ENCODE measurements at places on chromosomes 4 and X.

- DNase-seq, result no peak
Measured at GRCh38 chr4:4642496-4643000, 100.7 kb upstream of the STX18 start.

- no peak for DNase-seq
Measured at GRCh38 chrX:48826135-48826875, at the start of gene ERAS. Gene ERAS (plus strand): TSS chrX:48826513. CDS start chrX:48829124, 2,611 bp downstream.

GRCh38 chr4:22129454-22130029 lies 181.0 kb upstream of the KCNIP4 start:
- no peak for DNase-seq

DNA sequence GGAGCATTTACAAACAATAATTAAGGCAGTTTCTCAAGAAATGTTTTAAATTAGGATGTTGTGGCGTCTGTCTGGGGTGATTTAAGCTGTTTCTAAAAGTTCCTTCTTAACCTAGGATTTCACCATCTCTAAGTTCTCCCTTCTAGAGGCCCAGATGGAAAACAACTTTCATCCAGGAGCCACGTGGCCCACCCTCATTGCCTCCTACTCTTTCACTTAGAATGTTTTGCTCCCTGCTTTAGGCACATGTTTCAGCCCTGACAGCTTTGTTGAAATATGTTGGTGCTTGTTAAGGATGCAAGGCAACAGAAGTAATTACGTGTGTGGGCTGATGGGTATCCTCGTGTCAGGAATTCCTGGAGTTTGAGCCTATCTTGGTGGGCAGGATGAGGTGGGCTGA lies 131.3 kb downstream of the GUCY2F start:
- DNase-seq, result no peak

GRCh38 chr4:8038719-8039251 lies 99.1 kb upstream of the AFAP1 start:
- no peak for DNase-seq

DNA sequence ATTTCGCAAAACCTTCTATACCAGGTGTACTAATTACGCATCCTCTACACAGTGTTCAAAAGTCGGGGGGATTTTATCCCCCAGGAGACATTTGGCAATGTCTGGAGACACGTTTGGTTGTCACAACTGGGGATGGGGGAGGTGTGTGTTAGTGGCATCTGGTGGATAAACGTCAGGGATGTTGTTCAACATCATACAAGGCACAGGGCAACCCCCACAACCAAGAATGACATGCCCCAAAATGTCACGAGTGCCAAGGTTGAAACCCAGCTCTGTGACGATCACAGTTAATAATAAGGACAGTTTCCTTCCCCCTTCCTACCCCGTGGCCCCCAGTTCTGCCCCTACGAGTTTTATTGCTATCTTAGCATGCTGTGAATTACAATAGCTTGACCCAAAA lies 15.9 kb upstream of the SEL1L3 start:
- no peak for DNase-seq

DNA sequence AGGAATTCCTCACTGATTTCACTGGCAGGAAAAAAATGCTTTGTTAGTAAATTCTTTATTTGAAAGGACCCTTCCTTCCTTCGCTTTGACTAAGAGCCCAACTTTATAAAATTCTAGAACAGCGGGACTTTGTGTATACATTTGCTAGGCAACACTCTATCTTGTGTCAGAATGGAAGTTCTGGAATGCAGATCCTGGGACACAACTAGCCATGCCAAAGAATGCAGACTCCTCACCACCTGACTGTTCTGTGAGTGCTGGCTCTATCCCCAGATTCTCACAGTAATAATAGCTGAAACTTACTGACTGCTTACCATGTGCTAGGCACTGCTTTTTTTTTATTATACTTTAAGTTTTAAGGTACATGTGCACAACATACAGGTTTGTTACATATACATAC lies 73.3 kb upstream of the ZDHHC15 start:
- DNase-seq, result no peak

DNA sequence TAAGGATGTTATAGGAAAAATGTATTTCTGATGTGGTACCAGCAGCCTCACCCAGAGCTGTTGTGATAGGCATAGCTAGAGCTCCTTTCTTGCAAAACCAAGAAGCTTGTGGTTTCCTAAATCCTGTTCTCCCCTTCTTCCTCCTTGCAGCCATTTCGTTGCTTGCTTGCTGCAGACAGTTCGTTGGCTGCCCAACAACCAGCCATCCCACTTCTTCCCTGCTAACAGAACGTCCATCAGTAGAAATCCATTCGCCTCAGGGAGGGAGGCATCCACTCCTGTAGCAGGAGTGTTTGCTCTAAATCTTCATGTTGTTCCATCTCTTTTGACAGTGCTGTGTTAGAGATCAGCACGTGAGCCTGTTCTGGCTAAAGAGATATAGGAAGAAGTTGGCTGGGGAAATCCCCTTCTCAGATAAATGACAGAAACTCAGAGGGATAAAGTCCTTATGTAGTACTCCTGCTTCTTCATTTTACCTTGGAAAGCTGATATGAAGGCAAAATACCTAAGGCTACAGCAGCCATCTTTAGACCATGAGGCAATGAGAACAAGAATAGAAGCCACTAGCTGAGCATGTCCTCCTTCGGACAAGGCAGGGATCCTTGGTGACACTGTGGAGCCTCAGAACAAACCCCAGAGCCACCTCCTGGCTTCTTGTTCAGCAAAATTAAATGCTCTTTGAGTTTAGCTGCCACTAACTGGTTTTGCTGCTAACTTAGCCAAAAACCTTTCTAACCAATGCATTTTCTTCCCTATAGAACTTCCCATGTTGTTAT lies 68.4 kb upstream of the RELL1 start:
- no peak for DNase-seq

GRCh38 chr4:119543779-119544178 lies 84.8 kb downstream of the PDE5A start:
- no peak for DNase-seq

- DNase-seq, result no peak
Measured at GRCh38 chr4:80539190-80539589, 203.7 kb downstream of the CFAP299 start.

- DNase-seq, result no peak
Measured at GRCh38 chrX:10022580-10023245, 55.6 kb downstream of the CLDN34 start.

GRCh38 chr4:63922146-63922545 lies 487.1 kb downstream of the TECRL start:
- DNase-seq, result no peak

DNA sequence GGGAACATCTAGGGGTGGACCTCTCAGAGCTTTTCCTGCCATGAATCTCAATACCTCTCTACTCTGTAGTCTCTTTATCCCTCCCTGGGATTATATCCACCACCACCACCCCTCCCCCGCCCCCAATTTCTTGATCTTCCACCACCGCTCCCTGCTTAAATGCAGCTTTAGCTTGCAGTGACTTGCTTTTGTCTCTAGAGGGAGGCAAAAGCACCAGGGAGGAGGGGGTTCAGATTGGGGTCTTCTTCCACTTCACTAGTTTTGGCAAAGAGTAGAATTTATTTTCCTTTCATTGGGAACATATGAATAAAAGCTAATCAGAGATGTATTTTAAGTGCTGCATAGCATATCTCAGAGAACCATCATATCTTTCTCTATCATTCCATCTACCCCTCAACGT lies 5.5 kb downstream of the ARHGAP36 start:
- DNase-seq, result no peak

GRCh38 chr4:185534866-185535611 lies at the start of gene PDLIM3:
Gene PDLIM3 (minus strand): TSS chr4:185535507. CDS start chr4:185535434, 73 bp downstream.
- DNase-seq, result no peak

DNA sequence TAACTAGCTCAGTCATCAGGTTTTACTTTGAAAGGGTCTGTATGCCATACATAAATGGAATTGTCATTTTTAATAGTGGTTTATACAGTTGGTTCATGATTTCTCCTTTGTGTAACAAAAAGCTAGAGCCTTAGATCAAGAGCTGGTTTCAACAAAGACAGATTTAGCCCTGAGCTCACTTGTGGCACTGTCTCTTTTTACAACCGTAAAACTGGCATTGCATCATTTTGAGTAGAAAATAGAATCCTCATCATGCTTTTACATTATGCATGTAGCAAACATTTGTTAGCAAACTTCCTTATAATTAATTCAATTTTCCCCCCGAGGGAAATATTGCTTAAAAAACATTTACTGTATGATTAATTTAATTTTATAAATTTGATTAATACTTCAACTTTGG lies 1871.5 kb downstream of the ARAP2 start:
- no peak for DNase-seq

DNA sequence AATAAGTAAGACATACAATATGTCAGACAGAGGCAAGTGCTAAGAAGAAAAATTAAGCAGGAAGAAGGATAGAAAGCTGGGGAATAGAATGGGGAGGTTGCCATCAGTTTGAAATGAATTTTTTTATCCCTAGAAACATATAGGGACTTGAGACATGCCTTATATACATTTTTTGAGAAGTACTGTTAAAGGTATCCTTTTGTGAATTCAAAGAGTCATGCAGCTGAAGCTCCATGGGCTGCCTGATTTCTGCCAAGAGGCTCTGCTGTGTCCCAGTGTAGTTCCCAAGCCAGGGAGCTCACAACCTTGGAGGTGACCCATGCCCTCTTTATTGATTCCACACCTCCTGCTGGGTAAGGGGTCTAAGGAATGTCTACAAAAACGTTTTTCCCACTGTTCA lies 564.6 kb upstream of the DIPK2B start:
- no peak for DNase-seq

DNA sequence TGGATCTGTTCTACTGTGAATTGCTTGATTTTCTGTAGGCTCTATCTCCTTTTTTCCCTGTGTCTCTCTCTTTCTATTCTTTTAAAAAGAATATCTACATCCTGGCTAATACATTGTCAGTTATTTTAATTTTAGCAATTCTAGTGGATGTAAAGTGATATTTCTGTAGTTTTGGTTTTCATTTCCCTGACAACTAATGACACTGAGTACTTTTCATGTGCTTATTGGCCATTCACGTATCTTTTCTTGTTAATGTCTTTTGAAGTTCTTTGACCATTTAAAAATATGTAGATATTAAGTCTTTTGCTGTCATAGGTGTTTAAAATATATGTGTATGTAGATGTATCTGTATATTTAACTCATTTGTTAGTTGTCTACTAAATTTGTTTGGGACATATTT lies 59.0 kb upstream of the SOX3 start:
- no peak for DNase-seq

GRCh38 chr4:99645036-99645435 lies 12.6 kb downstream of the C4orf54 start:
- DNase-seq, result no peak

- DNase-seq, result no peak
Measured at GRCh38 chrX:545452-545885, 85.1 kb upstream of the SHOX start.

GRCh38 chrX:80879143-80879542 lies 69.5 kb upstream of the BRWD3 start:
- no peak for DNase-seq

GRCh38 chrX:136146614-136147314 lies 569 bp upstream of the FHL1 start:
- no peak for DNase-seq

DNA sequence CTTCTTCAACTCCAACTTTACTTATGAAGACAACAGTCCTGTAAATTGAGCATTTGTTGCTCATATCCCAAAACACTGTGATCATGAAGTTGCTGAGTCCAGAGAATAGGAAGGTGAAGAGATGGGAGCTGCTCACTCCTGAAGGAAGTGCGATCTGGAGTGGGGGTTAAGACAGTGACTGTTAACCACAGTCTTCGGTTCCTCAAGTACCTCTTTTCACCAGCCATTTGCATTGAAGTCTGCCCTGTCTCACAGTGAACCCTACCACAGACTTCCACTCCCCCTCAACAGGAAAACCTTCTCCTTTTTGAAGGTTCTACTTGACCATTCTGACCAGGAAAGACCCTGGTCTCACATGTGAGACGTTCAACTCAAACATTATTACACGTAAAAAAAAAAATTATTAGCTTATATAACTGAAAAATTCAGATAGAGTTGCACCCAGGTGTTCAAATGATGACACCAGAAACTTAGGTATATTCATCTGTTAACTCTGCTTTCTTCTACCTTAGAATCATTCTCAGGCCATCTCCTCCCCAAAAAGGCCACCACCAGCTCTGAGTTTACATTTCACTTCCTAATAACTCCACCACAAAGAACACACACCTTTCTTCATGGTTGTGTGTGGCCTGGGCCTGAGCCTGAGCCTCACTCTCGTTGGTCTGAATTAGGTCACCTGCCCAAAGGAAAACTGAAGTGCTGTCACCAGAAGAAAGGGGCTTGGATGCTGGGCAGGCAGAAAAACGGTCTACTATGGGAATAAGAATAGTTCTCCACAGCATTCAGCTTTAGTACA lies 199.2 kb downstream of the DCTD start:
- no peak for DNase-seq

GRCh38 chr4:71604785-71605184 lies 179.1 kb downstream of the GC start:
- no peak for DNase-seq

DNA sequence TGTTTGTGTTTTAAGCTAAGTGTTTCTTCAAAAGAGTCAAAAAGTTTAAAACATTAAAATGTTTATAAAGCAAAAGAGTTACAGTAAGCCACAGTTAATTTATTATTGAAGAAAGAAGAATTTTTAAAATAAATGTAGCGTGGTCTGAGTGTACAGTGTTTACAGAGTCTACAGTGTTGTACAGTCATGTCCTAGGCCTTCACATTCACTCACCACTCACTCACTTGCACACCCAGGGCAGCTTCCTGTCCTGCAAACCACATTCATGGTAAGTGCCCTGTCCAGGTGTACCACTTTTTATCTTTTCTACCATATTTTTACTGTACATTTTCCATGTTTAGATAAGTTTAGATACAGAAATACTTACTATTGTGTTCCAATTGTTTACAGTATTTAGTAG lies 239.7 kb upstream of the AGA start:
- no peak for DNase-seq

DNA sequence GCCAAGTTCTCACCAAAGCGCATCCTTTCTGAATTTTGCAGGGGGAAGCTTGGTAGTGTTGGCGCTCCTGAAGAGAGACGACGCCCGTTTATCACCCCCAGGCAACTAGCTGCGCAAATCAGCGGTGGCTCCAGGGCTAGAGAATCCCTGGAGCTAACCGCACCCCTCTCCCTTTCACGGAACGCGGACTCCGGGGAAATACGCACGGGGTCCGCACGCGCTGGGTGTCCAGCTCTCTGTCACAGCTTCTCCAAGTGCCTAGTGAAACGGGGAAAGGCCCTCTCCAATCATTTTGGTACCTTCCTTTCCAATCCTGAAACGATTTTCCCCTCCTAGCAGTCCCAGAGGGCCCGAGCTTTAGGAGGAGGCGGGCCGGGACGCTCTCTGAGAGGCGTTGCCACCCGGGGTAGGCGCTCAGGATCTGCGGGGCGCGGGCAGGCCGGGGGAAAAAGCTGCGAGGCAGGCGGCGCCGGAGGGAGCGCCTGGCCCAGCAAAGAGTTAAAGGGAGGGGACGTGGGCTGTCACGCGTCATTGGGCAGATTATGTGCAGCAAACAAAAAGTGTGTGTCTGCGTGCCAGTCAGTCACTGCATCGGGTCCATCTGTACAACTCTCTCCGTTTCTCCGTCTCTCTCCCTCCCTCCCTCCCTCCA lies at the start of gene PRDM8:
Gene PRDM8, plus strand, starts transcription at position 582 of the 652 bp plus-strand sequence. CDS start 2,578 bp downstream, outside the sequence.
- no peak for DNase-seq

DNA sequence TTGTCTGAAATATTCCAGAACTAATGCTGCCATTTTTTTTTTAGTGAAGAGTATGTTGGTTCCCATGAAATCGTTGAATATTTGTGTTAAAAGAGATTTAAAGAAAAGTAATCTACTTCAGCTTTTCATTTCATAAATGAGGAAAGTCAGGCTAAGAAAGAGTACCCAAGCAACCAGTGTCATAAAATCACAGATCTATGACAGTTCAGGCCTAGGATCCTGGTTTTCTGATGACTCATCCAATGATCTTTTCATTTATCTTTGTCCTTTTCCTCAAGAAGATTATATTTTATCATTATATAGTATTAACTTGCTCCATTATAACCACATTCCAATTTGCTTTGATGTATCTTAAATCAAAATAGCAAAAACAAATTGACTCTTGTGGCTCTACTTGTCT lies 139.4 kb upstream of the HCCS start:
- DNase-seq, result no peak

Data from left renal cortex interstitium (tissue), 4 donors.